ENCODE measurements at places on chromosomes 11 and 22.

- no peak for DNase-seq
Observed at GRCh38 chr22:36480941-36481392, 473 bp downstream of the TXN2 start.

DNA sequence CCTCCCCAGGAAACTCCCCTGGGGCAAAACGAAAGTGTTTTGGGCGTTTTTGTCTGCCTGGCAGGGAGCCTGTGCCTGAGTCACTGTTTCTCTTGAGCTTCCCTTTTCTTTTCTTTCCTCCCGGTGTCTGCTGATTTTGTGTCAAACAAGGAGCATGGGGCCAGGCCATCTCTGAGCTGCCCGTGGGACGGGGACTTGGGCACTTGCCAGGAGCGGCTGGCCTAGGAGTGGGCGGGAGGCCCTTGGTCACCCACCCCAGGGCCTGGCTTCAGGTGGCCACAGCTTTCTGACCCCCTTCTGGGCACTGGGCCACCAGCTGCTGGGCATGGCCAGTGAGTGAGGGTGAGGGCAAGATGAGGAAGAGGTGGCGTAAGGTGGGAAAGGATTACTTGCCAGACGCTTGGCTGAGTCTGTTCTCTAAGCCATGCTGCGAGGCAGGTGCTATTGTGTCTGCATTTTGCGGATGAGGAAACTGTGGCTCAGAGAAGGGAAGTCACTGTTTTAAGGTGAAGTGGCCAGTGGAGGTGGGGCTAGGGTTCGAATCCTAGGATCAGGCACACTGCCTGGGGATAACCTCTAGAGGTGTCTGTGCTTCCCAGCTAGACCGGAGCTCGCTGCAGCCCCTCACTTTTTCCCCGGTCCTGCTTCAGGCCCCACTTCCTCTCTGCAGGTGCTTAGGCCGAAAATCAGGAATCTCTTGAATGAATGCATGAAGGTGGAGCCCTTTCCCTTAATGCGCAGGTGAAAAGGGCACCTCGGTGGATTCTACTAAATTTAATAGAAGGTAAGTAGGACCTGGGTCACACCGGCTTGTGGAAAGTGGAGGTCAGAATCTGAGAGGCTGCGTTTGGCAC is 7.8 kb upstream of the NFAM1 start:
- DNase-seq: peak; percentile 41

DNA sequence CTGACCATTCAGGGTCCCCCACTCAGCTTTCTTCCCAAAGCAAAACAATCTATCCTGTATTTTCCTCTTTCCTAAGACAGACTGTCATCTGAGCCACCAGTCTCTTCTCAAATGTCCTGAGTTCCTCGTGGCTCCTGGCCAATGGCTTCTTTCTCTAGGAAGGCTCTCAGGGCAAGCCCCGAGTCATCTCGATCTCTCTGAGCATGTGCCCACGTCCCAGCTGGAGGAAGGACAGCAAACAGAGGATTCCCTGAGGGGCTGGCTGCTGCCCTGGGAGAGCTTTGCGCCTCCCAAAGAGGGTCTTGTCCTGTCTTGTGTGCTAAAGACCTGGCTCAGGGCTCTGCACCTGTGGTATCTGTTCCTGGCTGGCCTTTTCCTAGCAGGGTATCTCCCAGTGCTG is 8.3 kb downstream of the SLC37A2 start:
- no peak for DNase-seq

- no peak for DNase-seq
Observed at GRCh38 chr22:37521236-37521739, 2.1 kb upstream of the CARD10 start.

DNA sequence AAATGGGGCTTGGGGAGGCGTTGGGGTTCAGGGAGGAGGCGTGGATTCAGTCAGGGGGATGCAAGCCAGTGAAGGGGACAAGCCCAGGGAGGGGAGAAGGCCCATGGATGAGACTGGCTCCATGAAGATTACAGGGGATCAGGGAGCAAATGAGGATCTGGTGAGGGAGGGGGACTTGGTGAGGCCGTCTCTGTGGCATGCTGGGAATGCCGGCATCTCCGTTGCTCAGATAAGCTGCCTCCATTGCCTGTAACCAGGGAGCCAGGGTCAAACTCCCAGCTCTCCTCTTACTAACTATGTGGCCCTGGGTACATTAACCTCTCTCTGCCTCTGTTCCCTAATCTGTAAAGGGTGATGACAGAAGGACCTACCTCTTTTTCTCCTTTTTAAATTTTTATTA is 38.7 kb downstream of the TPBGL start:
- DNase-seq: no peak

GRCh38 chr11:123405123-123405592 is 24.9 kb upstream of the GRAMD1B start:
- DNase-seq: no peak
